ENCODE measurements at places on chromosomes 6 and 20.

- DNase-seq, result no peak
Measured at GRCh38 chr6:3418496-3419060, 38.3 kb downstream of the SLC22A23 start.

DNA sequence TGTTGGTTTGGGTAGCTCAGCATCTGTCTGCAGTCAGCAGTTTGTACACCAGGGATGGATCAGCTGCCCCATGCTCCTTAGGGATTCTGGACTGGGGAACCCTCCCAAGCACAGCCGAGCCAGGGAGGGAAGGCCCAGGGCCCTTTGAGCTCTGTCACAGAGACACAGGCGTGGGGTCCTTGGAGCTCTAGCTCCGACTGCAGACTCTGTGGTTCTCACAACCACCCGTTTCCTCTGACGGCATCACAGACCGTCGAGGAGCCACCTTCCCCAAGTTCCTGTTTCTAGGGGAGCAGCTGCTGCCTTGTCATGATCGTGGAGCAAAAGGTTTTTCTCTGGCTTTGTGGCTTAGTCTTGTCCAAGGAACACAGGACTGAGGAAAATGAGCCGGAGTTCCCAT is at the start of gene SLA2:
SLA2 (minus strand) TSS at position 199 of the 400 bp plus-strand sequence. CDS start 4,861 bp downstream, outside the sequence.
- DNase-seq, result peak; percentile 32

GRCh38 chr6:83853178-83854000 is at the start of gene RIPPLY2:
RIPPLY2 (plus strand) TSS chr6:83853360; CDS start chr6:83853417, 57 bp downstream.
- no peak for DNase-seq

DNA sequence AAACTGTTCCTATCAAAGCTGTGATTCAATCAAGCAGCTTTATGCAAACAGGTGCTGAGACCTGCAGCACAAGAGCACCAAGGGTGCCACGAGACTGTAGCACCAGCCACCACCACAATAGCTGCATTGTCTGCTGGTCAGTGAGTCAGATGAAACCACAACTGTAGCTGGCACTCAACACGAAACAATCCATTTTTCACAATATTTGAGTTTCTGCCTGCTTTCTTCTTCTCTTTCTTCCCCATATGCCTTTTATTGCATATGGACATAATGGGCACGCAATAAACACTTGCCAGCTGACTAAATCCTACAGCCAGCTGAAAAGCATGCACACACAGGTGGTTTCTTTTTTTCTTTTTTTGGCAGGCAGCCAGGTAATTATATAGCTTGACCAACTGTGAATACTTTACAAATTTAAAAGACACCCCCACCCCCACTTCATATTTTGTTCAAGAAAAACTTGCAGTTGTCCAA is 16.6 kb downstream of the SLC2A12 start:
- DNase-seq, result no peak

- DNase-seq, result no peak
Measured at GRCh38 chr6:90123831-90124230, 172.8 kb downstream of the BACH2 start.

DNA sequence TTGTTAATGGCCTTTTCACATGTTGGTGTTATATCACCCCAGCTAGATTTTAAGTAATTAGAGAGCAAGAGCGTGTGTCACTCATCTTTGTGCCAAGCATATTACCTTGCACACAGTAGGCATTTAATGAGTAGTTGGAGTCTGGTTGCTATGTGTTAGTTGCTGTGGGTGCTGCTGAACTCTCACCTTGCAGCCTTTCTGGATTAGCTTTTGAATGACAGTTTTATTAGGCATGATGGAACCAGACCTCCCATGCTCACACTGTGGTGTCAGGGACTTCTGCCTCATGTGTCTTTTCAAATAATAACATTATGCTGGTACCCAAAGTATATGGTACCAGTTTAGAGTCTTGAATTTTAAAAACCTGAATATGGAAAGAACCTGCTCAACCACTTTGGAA is 55.9 kb downstream of the TRAF3IP2 start:
- no peak for DNase-seq

- DNase-seq, result no peak
Measured at GRCh38 chr6:162526960-162527359, 200.6 kb downstream of the PRKN start.

DNA sequence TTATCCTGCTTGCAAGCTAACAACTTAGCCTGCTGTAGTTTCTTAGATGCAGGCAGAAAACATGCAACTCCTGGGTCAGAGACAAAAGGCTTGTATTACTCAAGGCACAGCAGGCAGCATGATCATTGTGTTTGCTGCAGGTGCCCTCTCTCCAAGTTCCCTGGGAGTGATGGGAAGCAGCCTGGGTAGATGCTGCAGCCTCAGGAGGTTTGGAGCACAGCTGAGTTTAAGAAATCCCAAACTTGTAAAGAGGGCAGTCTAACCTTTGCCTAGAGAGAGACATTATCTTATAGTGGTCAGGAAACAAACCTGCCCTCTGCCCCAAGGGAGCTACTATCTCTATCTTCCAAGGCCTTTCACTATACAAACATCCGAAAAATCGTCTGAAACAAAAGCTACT is 61.1 kb downstream of the PFDN4 start:
- DNase-seq, result no peak

DNA sequence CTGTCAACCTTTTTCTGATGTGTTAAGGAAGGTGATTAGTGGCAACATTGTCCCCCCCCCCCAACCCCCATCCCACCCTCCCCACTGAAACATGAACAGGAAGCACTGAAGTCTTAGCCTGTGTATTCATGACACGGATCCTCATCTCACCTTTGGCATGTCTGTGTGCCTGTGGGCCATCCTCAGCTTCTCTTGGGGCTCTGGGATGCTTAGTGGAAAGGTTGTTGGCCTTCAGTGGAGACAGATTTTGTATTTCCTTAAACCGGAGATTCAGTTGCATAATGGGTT is 93.6 kb downstream of the RREB1 start:
- DNase-seq, result no peak

GRCh38 chr6:36136034-36136433 is 5.7 kb downstream of the MAPK13 start:
- no peak for DNase-seq

DNA sequence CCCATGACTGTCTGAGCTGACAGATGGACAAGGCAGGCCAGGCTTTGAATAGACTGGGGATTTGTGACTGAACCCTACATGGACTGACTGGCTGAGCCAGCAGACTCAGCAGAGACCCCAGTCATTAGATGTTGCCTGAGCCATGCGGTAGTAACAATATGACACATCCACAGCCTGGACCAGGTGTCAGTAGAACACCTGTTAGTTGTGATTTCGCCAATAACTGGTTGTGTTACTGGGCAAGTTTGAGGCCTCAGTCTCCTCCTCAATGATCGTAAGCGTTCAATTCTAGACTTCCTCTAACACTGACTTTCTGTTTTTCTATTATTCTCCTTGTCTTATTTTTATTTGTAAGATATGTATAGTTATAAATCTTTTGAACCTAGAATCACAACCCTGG is 311.9 kb upstream of the MAP3K7 start:
- DNase-seq, result no peak
